Activated CD4-positive, alpha-beta T cell treated with anti-CD3 and anti-CD28 coated beads, Interleukin-2, amount 10 ng/mL, durations not matched to agents 7 days and 5 days (primary cell): ENCODE measurements at places on chromosomes 5 and 9.

- no peaks in the 10 kb centered on the region for H3K27me3 ChIP-seq
- no peaks in the 10 kb centered on the region for H3K4me1 ChIP-seq
- no peaks in the 10 kb centered on the region for H3K36me3 ChIP-seq
- no peak for DNase-seq
- H3K4me3 ChIP-seq: no peak overlapping the region
These were observed 530.2 kb upstream of the FAM174A start for GRCh38 chr5:100004969-100005368.

GRCh38 chr5:120388016-120388781 is 75.9 kb upstream of the PRR16 start:
- H3K27ac ChIP-seq: peak overlapping the region; percentile 56
- H3K36me3 ChIP-seq: no peaks in the 10 kb centered on the region
- no peak overlapping the region for H3K4me3 ChIP-seq
- H3K27me3 ChIP-seq: no peaks in the 10 kb centered on the region
- peaks cover 16% of the 10 kb centered on the region for H3K4me1 ChIP-seq
- DNase-seq: no peak

DNA sequence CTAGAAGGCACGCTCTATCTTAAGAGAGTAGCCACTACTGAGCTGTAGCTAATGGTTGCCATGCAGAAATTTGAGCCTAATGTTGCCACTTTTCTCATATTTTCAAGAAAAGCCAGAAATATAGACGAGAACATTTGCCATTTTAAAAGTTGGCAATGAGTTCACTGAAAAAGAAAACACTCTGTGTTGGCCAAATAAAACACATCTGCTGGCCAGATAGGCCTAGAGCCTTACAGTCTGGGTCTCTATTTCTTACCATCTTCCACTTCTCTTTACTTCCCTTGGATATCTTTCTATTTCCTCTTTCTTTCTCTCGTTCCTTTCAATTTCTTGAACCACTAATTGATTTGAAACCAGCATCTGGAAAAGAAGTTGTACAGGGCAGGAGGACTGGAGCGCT is 36.6 kb upstream of the VCAN start:
- no peaks in the 10 kb centered on the region for H3K4me1 ChIP-seq
- no peak overlapping the region for H3K27ac ChIP-seq
- H3K27me3 ChIP-seq: no peaks in the 10 kb centered on the region
- H3K4me3 ChIP-seq: no peak overlapping the region

- no peak overlapping the region for H3K4me3 ChIP-seq
- no peak for DNase-seq
- no peaks in the 10 kb centered on the region for H3K36me3 ChIP-seq
- no peak overlapping the region for H3K27ac ChIP-seq
These were observed 133.5 kb downstream of the SGCD start for GRCh38 chr5:156460471-156460870.

GRCh38 chr5:94281236-94281801 is 337.1 kb downstream of the KIAA0825 start:
- H3K36me3 ChIP-seq: no peaks in the 10 kb centered on the region
- no peak for DNase-seq
- H3K4me3 ChIP-seq: no peak overlapping the region
- H3K4me1 ChIP-seq: no peaks in the 10 kb centered on the region
- no peaks in the 10 kb centered on the region for H3K27me3 ChIP-seq

DNA sequence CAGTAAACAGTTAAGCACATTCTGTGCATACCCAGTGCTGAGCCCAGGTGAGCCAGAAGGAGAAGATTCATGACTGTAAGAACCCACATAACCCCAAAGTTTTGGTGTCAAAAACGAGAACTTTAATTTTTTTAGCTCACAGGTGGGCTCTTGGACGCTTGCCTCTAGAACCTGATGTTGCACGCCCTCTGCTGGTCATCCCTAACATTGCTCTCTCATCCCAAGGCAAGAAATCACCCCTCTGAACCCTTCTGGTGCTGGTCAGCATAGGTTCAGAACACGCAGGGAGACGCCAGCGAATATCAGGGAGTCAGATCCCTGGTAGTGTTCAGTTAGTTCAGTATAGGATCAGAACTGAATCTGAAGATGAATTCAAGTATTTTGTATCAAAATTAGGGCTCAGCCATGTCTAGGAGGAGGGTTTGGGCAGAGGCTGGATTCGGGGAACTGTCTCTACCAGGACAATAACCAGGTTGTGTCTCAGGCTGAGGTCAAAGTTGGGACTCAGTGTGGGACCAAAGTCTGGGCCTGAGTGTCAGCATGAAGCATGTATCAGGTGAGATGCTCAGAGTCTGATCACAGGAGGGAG is 4.1 kb upstream of the DNAJB5 start:
- peaks cover 69% of the 10 kb centered on the region for H3K4me1 ChIP-seq
- H3K36me3 ChIP-seq: no peaks in the 10 kb centered on the region
- peak; percentile 70 for DNase-seq
- no peak overlapping the region for H3K4me3 ChIP-seq

- H3K4me3 ChIP-seq: no peak overlapping the region
- H3K36me3 ChIP-seq: no peaks in the 10 kb centered on the region
- no peak for DNase-seq
- H3K27me3 ChIP-seq: peaks cover 2% of the 10 kb centered on the region
- H3K4me1 ChIP-seq: no peaks in the 10 kb centered on the region
- H3K27ac ChIP-seq: no peak overlapping the region
These were observed 9.7 kb upstream of the SLC36A2 start for GRCh38 chr5:151357097-151357496.

- DNase-seq: no peak
- H3K4me3 ChIP-seq: no peak overlapping the region
- H3K27ac ChIP-seq: no peak overlapping the region
- peaks cover 14% of the 10 kb centered on the region for H3K36me3 ChIP-seq
These were observed 10.4 kb upstream of the PDCD1LG2 start for GRCh38 chr9:5499889-5500398.

DNA sequence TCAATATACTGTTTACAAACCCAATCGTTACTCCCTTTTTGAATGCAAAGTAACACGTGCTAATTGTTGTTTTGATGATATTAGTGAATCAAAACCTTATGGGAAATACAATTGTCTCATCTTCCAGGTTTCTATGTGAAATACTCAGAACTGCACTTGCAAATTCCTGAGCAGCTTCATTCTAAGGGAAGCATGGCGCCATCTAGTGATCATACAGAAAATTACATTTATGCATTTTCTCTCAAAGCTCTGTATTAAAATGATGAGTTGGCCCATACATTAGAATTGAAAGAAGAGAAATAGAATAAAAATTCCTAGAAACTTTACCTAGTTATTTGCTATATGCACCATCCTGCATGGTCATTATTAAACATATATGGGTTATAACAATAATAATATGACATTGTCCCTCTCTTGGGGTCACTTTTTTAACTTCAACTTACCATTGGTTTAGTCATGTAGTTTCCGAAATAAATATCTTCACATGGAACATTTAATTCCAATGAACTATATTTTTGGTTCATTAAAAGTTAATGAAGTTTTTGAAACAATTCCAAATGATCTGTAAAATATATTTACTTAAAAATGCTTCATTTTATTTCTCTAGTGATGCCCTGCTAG is 220.0 kb downstream of the PDE4D start:
- no peak overlapping the region for H3K4me3 ChIP-seq
- DNase-seq: peak; percentile 17
- no peaks in the 10 kb centered on the region for H3K4me1 ChIP-seq
- no peaks in the 10 kb centered on the region for H3K36me3 ChIP-seq

DNA sequence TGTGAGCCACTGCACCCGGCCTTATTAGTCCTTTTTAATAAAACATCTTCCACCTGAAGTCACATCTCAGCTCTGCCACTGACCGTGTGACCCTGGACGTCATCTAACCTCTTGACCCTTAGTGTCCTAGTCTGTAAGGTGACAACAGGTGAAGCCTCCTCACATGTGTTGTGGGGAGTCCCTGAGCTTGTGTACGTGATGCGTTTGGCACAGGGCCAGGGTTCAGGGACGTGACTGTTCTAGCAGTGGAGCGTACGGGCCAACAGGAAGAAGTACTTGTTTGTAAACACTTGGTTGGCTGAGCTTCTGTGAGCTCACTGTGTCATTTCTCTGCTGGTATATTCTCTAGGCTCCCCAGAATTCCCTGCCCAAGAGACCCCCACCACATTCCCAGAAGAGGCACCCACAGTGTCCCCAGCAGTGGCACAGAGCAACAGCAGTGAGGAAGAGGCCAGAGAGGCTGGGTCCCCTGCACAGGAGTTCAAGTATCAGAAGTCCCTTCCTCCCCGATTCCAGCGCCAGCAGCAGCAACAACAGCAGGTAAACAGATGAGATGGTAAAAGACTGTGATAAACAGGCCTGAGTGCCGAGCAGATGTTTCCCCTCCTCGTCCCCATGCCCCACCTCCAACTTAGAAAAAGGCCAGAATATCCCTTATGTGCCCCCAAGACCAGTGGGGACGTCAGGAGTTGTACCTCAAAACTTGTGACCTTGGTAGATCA is 35.3 kb upstream of the POMT1 start:
- no peak for DNase-seq
- no peak overlapping the region for H3K4me3 ChIP-seq
- no peaks in the 10 kb centered on the region for H3K27me3 ChIP-seq
- peak overlapping the region; percentile 25 for H3K27ac ChIP-seq
- H3K36me3 ChIP-seq: peaks cover 71% of the 10 kb centered on the region

GRCh38 chr9:38422555-38423260 is 1.5 kb downstream of the IGFBPL1 start:
- H3K4me1 ChIP-seq: peaks cover 6% of the 10 kb centered on the region
- no peak for DNase-seq
- H3K27ac ChIP-seq: no peak overlapping the region
- H3K4me3 ChIP-seq: no peak overlapping the region
- H3K27me3 ChIP-seq: peaks cover 39% of the 10 kb centered on the region

DNA sequence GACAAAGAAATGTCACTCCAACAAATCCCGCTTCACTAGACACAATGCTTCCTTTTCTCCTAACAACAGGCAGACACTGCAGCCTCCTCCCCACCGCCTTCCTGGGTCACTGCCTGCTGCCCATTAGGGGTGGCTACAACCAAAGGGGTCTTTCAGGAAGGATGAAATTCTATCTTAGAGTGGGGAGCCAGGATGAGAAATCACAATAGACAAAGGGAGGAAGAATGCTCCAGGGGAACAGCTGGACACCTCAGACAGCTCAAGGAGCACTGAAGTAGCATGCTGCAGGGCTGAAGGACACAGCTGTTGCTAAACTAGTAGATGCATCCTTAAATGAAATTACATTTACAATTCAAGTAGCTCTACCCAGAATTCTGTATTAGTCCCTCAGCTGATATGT is 54.2 kb downstream of the PRELID2 start:
- no peaks in the 10 kb centered on the region for H3K36me3 ChIP-seq
- no peak overlapping the region for H3K27ac ChIP-seq
- H3K4me1 ChIP-seq: no peaks in the 10 kb centered on the region
- DNase-seq: no peak

GRCh38 chr5:137279521-137280231 is 219.4 kb downstream of the SPOCK1 start:
- H3K27me3 ChIP-seq: no peaks in the 10 kb centered on the region
- no peaks in the 10 kb centered on the region for H3K4me1 ChIP-seq
- H3K27ac ChIP-seq: no peak overlapping the region
- H3K4me3 ChIP-seq: no peak overlapping the region
- H3K36me3 ChIP-seq: no peaks in the 10 kb centered on the region

DNA sequence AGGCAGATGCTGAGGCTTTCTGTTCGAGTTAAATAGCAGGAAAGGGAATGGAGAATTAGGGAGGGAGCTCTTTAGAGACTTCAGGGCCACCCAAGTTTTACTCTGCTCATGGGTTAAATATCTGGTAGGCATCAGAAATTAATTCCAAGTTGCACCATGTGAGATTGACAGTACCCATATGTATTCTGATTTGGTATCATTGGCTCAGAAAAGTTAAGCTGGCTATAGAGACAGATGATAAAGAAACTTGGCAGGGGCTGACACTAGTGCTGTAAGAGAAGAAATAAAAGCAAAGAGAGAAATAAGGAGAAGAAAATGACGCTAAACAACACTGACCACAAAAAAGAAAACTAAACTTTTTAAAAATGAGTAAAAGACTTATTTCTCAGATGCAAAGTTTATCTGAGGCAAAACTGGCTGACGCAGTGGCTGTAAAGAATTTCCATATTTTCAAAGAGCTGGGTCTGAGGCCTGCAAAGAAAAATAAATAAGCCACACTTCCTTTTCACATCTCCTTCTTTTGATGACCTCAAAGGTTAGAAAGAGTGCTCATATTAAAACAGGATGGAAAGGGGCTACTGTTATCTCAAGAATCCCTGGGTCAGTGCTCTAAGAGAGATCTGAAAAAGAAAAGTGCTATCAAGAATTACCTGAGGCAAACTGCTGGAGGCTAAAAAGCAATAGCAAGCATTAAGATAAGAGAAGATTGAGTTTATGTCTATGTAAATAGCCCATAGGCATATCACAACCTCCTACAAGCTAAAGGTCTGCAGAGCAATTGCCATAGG is 399.0 kb upstream of the MEF2C start:
- H3K27me3 ChIP-seq: no peaks in the 10 kb centered on the region
- H3K4me1 ChIP-seq: no peaks in the 10 kb centered on the region
- no peak for DNase-seq
- no peaks in the 10 kb centered on the region for H3K36me3 ChIP-seq
- H3K27ac ChIP-seq: no peak overlapping the region

GRCh38 chr9:138047469-138048040 is 170.0 kb downstream of the CACNA1B start:
- H3K27me3 ChIP-seq: no peaks in the 10 kb centered on the region
- H3K27ac ChIP-seq: no peak overlapping the region
- H3K4me3 ChIP-seq: no peak overlapping the region
- DNase-seq: no peak
- no peaks in the 10 kb centered on the region for H3K4me1 ChIP-seq

GRCh38 chr5:124034963-124035362 is 523.0 kb downstream of the CSNK1G3 start:
- H3K4me3 ChIP-seq: no peak overlapping the region
- H3K4me1 ChIP-seq: no peaks in the 10 kb centered on the region
- H3K27me3 ChIP-seq: no peaks in the 10 kb centered on the region
- H3K27ac ChIP-seq: no peak overlapping the region

GRCh38 chr5:145774442-145774841 is 60.7 kb downstream of the PRELID2 start:
- no peak overlapping the region for H3K27ac ChIP-seq
- no peaks in the 10 kb centered on the region for H3K36me3 ChIP-seq
- no peak overlapping the region for H3K4me3 ChIP-seq
- H3K27me3 ChIP-seq: no peaks in the 10 kb centered on the region
- DNase-seq: no peak

DNA sequence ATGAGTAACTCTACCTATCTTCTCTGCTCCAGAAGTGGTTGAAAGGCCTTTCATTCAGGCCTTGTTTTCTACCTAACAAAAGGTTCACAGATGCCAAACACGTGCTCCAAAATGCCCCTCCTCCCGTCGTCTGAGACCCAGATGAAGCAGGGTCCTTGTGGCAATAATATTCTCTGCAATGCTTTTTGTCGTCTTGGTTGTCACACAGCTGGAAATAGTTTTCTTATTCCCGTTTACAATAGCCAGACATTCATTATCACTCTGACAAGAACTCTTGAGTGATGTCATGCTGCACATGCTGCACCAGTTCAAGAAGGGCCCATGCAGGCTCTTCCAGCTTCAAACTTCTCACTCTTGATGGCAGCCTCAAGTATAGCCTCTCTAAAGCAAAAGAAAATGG is 7.8 kb downstream of the LPAR1 start:
- H3K36me3 ChIP-seq: no peaks in the 10 kb centered on the region
- peaks cover 8% of the 10 kb centered on the region for H3K4me1 ChIP-seq
- no peak for DNase-seq
- H3K27ac ChIP-seq: no peak overlapping the region
- H3K27me3 ChIP-seq: peaks cover 15% of the 10 kb centered on the region
- H3K4me3 ChIP-seq: no peak overlapping the region

- no peak for DNase-seq
- no peak overlapping the region for H3K4me3 ChIP-seq
- no peaks in the 10 kb centered on the region for H3K4me1 ChIP-seq
- H3K36me3 ChIP-seq: no peaks in the 10 kb centered on the region
- H3K27me3 ChIP-seq: peaks cover 12% of the 10 kb centered on the region
- no peak overlapping the region for H3K27ac ChIP-seq
These were observed 62.0 kb upstream of the FST start for GRCh38 chr5:53418409-53418808.
